ENCODE measurements at places on chromosomes 12 and 14.

DNA sequence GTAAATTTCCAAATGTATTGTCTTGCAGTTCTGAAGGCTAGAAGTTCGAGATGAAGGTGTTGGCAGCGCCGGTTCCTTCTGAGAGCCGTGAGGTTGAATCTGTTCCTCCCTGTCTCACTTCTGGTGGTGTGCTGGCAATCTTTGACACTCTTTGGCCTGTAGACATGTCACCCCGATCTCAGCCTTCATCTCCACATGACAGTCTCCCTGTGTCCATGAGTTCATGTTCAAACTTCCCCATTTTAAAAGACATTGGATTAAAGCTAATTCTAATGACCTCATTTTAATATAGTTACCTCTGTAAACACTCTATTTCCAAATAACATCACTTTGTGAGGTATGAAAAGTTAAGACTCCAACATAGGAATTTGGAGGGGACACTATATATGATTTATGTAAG is 4.1 kb upstream of the RBM19 start:
- DNase-seq = no peak

DNA sequence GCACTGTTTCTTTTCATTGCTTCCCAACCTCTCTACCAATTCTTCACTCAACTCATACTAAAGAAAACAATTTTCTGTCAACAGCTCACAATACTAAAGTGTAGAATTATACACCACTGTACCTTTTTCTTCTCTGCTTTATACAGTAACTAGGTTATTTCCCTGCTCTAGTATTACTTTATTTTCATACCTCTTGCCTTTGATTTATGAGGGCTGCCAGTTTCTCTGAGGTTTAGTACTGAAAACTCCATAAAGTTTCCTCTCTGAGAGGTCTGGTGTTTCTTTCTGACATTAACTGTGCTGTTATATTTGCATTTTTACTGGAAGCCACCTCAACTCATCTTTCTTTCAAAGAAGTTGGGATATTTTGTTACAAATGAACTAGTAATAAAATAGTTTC is 63.0 kb upstream of the GRIP1 start:
- DNase-seq = no peak

DNA sequence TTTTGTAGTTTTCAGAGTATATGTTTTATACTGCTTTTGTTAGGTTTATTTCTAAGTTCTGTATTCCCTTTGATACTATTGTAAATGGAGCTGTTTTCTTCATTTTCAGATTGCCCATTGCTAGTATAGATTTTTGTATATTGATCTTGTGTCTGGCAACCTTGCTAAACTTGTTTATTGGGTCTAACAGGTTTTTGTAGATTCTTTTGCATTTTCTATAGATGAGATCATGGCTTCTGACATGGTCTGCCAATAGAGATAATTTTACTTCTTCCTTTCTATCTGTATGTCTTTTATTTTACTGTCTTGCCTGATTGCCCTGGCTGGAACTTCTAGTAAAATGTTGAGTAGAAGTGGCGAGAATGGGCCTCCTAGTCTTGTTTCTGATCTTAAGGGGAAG is 40.3 kb downstream of the ANKRD9 start:
- no peak for DNase-seq

DNA sequence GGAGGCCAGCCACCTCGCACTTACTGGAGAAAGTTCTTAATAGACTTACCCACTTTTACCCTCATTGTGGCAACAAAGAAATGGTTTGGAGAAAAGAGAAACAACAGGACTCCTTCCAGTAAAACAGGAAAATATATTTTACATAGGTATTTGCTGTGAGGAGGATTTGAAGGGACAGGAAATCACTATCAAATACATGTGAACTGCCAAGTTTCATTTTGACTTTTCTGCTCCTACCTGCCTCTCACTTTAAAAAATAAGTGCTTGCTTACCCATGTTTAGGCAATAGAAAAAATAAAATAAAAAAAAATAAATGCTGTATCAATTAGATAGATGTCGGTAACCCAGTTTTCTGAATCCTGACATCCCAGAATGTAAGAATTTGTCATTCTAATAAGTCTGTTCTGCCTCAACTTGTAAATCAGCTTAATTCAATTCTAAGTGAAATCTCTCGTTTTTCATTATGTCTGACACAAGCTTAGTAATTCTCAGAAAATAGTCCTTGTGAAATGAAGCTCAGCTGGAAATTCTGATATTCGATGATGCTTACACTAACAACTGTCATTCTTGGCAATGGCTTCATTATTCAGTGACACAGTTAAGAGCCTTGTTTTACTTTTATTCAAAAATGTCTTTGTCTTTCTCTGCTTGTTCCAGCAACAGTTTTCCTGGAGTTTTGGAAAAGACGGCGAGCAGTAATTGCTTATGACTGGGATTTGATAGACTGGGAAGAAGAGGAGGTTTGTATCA is 131.3 kb downstream of the SLC5A8 start:
- no peak for DNase-seq

- DNase-seq = peak; percentile 19
These were observed 35.4 kb downstream of the DLK1 start for GRCh38 chr14:100762089-100762515.

DNA sequence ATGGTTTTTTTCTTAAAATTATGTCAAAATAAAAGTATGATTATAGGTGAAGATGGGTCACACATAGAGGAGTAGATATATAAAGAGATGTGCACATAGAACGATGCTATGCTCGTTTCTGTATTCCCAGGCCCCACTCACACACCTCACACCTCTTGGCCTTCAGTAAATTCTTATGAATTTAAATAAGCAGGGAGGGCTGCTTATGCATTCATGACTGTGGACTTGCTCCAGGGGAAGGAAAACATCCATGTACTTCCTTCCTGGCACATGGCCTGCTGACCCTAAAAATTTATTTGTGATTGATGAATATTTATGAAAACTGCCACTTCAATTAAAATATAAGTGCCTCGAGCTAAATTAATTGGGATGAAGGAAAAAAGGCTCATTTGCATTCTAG is 1306.7 kb upstream of the TMEM132C start:
- DNase-seq = no peak

DNA sequence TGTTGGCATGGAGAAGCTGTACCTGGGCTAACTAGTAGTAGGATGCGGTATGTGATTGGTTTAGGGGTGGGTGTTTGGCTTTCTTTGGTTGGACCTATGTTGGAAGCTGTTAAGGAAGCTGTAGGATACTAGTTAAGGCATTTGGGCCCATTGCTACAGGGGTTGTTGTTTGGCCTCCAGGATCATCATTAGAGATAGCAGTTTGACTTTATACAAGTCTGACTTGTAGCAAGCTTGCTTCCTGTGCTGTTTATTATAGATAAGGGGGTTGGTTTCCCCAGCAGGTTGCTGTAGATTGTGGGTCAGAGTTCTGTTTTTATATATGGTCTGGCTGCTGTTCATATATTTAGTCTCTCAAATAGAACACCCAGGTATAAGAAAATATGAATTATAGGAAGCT is 1.4 kb upstream of the PRIM1 start:
- DNase-seq = no peak

GRCh38 chr12:14952299-14952921 is 9.0 kb downstream of the ARHGDIB start:
- peak; percentile 96 for DNase-seq

- DNase-seq = no peak
These were observed 62.2 kb upstream of the PCED1B start for GRCh38 chr12:47017041-47017713.

DNA sequence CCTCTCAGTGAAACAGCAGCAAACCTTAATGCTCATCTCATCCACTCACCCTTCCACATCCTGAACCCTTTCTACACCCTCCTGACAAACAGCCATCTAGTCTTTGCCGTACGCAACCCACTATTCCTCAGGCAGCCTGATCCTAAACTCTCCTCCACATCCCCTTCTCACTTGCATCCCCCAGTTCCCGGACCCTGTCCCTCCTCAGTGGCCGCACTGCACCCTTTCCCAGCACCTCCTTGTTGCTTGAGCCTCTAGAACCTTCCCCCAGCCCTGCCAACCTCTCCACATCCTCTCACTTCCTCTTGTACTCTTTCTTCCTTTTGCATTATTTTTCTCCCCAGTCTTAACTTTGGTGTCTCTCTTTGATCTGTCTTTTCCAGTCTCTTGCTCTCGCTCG is 42.9 kb downstream of the IQSEC3 start:
- no peak for DNase-seq

DNA sequence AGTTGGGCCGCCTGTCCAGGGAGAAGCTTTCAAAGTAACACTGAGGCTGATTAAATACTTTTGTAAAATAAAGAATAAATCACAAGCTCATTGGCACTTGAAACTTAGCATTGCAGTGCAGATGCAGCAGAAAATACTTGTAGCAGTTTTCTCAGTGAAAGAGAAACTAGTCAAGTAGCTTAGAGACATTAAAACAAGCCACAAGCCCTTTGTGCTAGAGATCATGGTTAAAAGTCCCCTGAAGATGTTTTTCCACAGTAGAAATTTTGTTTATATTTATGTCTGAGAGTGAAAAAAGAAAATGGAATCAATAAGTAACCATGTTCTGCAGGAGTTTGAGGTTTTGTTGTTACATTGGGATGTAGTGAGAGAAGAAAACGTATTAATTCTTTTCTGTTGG is 5.9 kb downstream of the PSEN1 start:
- DNase-seq = no peak

GRCh38 chr12:123011701-123012100 is 31.2 kb downstream of the ARL6IP4 start:
- no peak for DNase-seq

DNA sequence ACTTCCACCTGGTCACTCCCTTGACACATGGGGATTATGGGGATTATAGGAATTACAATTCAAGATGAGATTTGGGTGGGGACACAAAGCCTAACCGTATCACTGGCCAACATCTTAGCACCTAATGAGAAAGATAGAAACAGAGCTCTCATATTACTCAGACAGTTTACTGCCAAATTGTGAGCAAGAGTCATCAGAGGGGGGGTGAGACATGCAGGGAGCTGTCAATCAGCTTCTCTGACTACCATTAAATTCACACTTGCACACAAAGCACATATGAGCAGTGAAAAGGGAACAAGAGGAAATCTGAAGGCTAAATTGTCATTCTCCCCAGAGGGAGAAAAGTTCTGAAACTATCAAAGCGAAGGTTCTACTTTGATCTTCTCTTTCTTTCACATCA is 78.1 kb upstream of the GRIN2B start:
- no peak for DNase-seq

DNA sequence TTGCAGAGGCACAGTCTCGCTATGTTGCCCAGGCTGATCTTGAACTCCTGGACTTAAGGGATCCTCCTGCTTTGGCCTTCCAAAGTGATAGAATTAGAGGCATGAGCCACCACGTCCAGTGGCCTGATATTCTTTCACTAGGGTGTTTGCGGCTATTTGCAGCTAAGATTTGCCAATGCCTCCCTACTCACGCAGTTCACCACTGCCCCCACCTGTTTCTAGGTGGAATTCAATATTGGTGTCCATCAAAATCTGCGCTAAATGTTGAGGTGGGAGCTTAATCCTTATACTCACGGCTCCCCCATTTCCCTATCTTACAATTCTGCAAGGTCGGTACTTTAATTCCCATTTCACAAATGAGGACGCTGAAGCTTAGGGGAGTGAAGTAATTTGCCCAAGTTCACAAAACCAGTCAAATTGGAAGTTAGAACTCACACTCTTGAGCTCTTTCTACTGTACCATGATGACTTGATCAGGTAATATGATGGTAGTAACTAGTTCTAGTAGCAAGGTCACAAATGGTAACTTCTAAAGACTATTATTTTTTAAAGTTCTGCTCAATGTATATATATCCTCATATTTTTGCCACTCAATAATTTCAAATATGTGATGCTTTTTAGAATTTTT is 22.1 kb upstream of the LRRC9 start:
- peak; percentile 4 for DNase-seq

- DNase-seq = no peak
These were observed 1.4 kb upstream of the APOBEC1 start for GRCh38 chr12:7667125-7667524.

GRCh38 chr12:5102261-5102789 is 58.6 kb downstream of the KCNA5 start:
- DNase-seq = peak; percentile 73

GRCh38 chr14:67360470-67361206 is 510 bp downstream of the EIF2S1 start:
- no peak for DNase-seq

DNA sequence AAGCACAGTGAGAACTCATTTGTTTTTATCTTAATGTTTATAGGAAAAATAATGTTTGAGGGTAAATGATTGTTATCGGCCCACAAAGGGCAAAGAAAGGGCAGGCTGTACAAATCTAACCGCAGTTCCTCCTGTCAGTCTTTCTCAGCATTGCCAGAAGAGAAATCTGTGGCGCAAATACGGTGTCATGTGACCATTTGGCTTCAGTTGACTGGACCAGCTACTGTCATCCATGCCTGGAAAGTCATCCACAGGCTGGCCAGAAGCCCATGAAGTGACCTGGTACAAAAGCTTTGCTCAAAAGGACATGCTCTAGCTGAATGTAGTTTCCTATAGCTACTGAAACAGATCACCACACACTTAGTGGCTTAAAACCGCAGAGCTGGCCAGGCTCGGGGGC is 43.6 kb downstream of the HCAR2 start:
- no peak for DNase-seq

- no peak for DNase-seq
These were observed 80.7 kb upstream of the KRR1 start for GRCh38 chr12:75592086-75592485.

DNA sequence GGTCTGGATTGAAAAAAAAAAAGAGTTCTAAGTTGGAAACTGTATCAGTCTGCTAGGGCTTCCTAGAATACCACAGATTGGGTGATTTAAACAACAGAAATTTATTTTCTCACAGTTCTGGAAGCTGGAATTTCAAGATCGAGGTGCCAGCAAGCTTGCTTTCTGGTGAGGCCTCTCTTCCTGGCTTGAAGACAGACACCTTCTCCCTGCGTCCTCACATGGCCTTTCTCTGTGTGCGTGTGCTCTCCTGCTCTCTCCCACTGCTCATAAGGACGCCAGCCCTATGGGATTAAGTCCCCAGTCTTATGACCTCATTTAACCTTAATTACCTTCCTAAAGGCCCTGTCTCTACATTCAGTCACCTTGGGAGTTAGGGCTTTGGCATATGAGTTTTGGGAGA is 215.5 kb downstream of the PIK3C2G start:
- no peak for DNase-seq

- DNase-seq = peak; percentile 18
These were observed 1.5 kb upstream of the TM7SF3 start for GRCh38 chr12:27015730-27016076.

DNA sequence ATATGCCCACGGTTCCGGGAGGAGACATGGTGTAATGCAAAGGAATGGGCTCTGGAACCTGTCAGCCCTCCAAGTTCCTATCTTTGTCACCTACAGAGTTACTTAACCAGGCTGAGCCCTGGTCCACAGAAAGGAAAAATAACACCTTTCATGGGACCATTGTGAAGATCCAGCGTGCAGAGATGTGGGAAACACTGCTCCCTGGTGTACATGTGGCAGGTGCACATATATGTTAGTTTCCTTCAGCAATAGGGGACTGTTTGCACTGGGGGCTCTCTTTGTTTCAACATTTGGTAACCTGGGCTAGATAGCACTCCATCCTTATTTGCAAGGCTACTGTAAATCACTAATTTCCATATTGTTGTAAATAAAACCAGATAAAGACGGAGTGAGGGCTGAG is 72.3 kb downstream of the ANO2 start:
- peak; percentile 2 for DNase-seq

- no peak for DNase-seq
These were observed 252.0 kb upstream of the ARID2 start for GRCh38 chr12:45477526-45477925.

GRCh38 chr14:60677701-60678100 is 28.4 kb upstream of the SIX1 start:
- no peak for DNase-seq

GRCh38 chr14:90087433-90087832 is 25.6 kb downstream of the KCNK13 start:
- peak; percentile 87 for DNase-seq

- peak; percentile 46 for DNase-seq
These were observed 14.6 kb upstream of the RBM19 start for GRCh38 chr12:113980537-113981337.

Data from astrocyte (in vitro differentiated cells and primary cell).